Activated CD8-positive, alpha-beta memory T cell treated with anti-CD3 and anti-CD28 coated beads for 48 hours (primary cell): ENCODE measurements at places on chromosomes 16 and 17.

DNA sequence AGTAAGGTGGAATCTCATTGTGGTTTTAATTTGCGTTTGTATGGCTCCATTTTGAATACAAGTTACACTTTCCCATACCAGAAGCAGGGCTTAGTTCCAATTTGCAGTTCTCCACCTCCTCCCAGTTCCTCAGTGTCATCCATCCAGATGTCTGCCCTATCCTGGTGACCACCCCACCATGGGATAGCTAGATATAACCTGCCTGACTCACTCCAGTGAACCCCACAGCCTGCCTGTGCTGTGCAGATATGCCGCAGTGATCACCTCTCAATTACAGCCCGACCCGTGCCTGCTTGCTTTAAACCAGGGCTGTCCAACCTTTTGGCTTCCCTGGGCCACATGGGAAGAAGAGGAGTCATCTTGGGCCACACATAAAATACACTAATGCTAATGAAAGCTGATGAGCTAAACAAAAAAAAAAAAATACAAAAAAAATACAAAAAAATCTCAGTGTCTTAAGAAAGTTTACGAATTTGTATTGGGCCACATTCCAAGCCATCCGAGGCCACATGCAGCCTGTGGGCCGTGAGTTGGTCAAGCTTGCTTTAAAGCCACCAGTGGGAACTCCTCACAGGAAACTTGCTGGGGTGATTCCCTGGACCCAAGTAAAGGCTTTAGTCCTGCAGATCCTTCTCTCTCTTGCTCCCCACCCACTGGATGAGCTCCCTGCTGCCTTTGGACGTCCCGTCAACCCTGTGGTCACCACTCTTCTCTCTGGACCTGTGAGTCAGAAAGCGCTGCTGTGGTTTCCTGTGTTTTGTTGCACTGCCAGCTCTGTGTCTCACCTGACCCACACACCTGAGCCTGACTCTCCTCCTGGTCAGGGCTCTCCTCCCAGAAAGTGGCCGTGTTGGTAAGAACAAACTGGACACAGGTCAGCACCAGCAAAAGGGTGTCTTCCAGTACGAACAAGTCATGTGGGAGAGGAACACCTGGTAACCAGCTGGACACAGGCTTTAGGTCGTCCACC, 83.0 kb downstream of the EMP2 start:
- no peak for DNase-seq

GRCh38 chr17:12312692-12313091, 292.0 kb downstream of the MAP2K4 start:
- DNase-seq: no peak

GRCh38 chr17:74605361-74605760, 13.3 kb upstream of the CD300LD start:
- DNase-seq: no peak

- DNase-seq: no peak
Observed at GRCh38 chr17:66272811-66273585, 29.4 kb upstream of the PRKCA start.

DNA sequence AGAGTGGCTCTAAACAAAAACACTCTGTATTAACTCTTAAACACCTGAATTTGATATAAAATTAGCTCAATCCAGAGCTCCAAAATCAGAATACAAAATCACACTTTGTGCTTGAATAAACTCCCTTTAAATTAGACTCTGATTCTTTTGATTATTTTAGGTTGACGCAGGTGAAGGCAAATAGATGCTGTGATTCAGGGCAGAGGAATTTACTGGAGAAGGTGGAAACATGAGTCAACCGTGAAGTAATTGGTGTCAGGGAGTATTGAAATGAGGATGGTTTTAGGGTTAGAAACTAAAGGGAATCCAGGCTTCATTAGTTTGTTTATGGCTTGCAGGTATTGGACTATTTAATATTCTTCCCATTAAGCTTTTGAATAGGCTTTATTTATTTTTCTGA, 37.1 kb upstream of the TEKT1 start:
- DNase-seq: no peak

GRCh38 chr16:87954361-87954760, 3.1 kb downstream of the BANP start:
- no peak for DNase-seq

DNA sequence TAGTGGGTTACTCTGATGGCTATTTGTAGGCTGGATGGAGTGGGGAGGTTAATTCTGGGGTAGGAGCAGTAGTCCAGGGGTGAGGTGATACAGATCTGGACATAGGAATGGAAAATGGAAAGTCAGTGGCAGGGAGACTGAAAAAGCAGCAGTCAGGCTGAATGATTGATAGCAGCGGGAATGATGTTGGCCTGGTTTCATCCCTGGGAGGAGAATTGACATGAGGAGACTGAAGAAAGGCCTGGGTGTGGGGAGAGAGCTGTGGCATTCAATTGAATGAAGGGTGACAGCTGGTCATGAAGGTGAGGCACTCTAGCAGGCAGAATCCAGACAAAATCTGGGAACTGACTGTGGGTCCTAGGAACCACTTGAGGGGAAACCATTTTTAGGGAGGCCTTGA, 34.7 kb upstream of the CLEC18A start:
- DNase-seq: no peak

GRCh38 chr17:46862949-46863348, 11.6 kb downstream of the WNT9B start:
- no peak for DNase-seq

GRCh38 chr16:61891460-61891859, 144.8 kb downstream of the CDH8 start:
- DNase-seq: no peak

GRCh38 chr16:59058250-59058649, 324.1 kb upstream of the GOT2 start:
- DNase-seq: no peak

DNA sequence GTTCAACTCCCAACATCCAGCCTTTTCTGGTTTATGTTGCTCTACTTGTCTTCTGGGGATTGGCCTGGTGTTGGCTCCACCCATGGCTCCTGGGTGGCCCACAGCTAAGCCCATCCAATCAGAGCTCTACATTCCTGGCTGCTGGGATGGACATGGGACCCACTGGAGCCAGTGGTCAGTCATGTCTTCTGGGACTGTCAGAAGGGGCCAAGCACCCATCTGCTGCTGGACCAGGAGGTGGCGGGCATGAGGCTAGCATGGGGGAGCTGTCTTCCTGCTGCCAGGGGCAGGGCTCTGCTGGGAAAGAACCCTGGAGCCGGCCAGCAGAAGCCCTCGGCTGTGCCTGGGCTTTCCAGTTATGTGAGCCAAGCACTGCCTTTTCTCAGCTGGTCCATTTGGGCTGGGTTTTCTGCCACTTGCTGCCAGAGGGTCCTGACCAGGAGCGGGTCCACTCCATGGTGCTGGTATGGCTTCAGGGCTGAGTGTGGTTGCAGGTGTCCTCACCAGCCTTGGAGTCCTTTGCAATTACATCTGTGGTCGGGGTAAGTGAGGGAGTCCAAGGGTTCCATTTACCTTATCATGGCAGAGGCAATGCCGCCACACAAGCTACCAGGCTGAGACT, 17.4 kb upstream of the ZNF469 start:
- no peak for DNase-seq

GRCh38 chr17:81021531-81022343, 13.2 kb upstream of the BAIAP2 start:
- DNase-seq: no peak

DNA sequence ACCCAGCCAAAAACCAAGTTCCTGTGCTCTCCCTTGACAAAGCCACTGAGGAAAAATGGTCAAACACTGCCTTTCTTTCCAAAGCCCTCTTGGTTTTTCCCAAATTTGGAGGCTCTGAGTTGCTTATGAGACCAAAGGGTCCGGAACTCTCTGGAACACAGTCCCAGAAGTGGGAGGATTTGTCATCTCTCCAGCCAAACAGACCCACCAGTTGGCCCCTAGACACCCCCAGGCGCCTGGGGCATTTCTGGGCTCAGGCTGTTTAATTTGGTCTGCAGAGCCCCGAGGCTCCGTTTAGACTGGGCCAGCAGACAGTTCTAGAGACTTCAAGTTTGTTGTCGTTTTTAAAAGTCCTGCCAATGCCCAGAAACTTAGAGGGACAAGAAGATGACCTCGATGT, 239.1 kb downstream of the SEC14L1 start:
- DNase-seq: no peak

DNA sequence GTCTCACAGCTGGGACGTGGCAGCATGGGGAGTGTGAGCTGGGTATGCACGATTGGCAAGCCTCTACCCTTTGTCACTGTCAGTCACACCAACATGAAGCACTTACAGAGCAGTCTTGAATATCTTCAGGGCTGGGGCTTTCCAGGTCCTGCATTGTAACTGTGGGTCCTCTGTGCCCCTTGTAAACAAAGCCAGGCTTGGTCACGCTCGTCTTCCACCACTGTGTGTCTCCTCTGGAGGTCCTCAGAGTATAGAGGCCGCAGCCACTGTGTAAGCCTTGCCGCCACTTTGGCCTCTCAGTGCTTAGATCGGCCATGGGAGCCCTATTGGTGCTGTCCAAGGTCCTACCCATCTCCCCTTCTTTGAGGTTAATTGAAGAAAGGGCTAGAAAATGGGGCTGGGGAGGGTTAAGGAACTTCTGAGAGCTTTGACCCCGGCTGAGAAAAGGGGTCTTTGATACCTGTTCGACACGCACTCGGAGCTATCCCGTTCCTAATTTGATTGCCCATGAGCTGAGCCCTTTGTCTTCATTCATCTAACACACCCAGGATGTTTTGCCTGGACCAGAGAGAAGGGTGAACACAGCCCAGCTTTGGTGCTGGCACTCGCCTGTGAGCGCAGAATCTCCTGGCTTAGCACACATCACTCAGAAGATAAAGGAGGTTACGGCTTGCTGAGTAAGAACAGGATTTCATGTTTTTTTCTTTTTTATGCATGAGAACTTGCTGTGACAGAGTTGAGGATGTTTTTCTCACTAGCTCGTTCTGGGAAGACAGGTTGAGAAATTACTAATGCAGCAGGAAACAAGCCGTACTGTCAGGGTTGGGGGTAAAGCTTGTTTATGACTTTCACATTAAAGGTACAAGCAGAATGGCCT, 267.9 kb downstream of the CPPED1 start:
- DNase-seq: peak; percentile 12

- DNase-seq: no peak
Observed at GRCh38 chr17:59752446-59752845, 45.0 kb downstream of the VMP1 start.

GRCh38 chr16:23302045-23302956, at the start of gene SCNN1B:
TSS of gene SCNN1B (plus strand) at chr16:23302302. CDS start at chr16:23348600, 46,298 bp downstream.
- DNase-seq: peak; percentile 1
